ENCODE measurements at places on chromosomes 7 and 10. TPM values are rescaled to one million over a fixed set of nuclear protein-coding genes. Genes with fewer than 3 reads are reported as not detected.

The SHTN1 gene
- 26.4 TPM for total RNA-seq

The ZC3HAV1L gene
- 10.1 TPM for total RNA-seq

The CYP2W1 gene
- 0.05 TPM for total RNA-seq

The MKX gene
- total RNA-seq = not detected

The ADAMTS14 gene
- 0.11 TPM for total RNA-seq

The SLC26A3 gene
- not detected for total RNA-seq

The LRWD1 gene
- 28.4 TPM for total RNA-seq

The FLNC gene
- 3.9 TPM for total RNA-seq

The NPFFR1 gene
- total RNA-seq = 0.02 TPM

The GPNMB gene
- 4.6 TPM for total RNA-seq

The PLPP4 gene
- 0.35 TPM for total RNA-seq

The ARHGAP22 gene
- total RNA-seq = 3.5 TPM

The SLC13A4 gene
- total RNA-seq = not detected

The TMEM196 gene
- total RNA-seq = not detected

The HGF gene
- total RNA-seq = not detected

The AVPI1 gene
- 111 TPM for total RNA-seq

The WIPF3 gene
- total RNA-seq = 0.62 TPM

The OPN1SW gene
- total RNA-seq = not detected

The ZNF800 gene
- 16.3 TPM for total RNA-seq

The TFAM gene
- total RNA-seq = 65.3 TPM

The CLDN4 gene
- 5.8 TPM for total RNA-seq

The ERVW-1 gene
- total RNA-seq = 0.04 TPM

The STEAP2 gene
- 4.9 TPM for total RNA-seq

The VGF gene
- 20.3 TPM for total RNA-seq

The ADAM12 gene
- 4.9 TPM for total RNA-seq
